Esophagus mucosa (tissue), 1 donor: ENCODE measurements at places on chromosomes 6 and 20. TPM values are rescaled to one million over a fixed set of nuclear protein-coding genes. Genes with fewer than 3 reads are reported as not detected.

DNA sequence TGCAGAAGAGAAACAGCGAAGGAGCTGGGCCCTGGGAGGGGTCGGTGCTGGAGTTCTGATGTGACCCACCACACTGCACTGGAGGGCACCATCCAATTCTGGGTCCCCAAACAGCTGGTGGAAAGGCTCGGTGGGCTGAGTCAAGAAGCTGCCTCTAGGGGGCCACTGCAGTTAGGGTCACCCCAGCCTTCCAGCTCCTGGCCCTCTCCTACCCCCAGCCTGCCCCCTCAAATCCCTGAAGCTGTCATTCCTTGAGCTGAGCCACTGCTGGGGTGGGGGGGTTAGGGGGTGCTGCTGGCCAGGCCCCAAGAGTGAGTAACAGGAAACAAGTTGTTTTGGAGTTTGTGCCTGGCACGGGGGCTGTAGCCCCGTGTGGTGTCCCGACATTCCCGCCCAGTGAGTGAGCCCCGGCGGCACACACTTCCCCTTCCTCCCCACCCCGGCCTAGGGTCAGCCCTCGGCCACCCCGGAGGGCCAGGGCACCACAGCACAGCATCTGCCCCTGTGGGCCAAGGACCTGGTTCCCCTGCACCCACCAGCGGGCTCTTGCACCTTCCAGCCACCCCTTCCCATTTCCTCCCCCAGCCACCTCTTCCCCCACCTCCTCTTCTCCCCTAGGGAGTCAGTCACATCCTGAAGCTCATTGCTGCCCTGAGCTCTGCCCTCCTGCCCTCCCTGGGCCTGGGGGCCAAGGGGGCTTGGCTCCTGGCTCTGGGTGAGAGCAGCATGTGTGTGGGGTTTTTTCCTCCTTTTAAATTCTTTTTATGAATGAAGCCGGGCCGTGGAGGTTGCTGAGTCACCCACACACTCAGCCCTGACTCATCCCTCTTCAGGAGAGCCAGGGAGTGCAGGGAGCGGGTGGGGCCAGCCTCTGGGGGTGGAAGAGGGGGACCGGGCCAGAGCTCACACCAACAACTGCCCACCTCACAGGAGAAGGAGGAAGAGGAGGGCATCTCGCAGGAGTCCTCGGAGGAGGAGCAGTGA lies 4.6 kb downstream of the SMIM29 start:
- ATAC-seq = peak; percentile 58

GRCh38 chr20:50317609-50318008 lies 127.0 kb downstream of the CEBPB start:
- ATAC-seq = no peak

- ATAC-seq = no peak
Measured at GRCh38 chr6:25547797-25548196, 104.2 kb upstream of the SCGN start.

Gene TRIM40
- not detected for total RNA-seq

GRCh38 chr20:52748285-52748932 lies 223.7 kb upstream of the TSHZ2 start:
- ATAC-seq = no peak

DNA sequence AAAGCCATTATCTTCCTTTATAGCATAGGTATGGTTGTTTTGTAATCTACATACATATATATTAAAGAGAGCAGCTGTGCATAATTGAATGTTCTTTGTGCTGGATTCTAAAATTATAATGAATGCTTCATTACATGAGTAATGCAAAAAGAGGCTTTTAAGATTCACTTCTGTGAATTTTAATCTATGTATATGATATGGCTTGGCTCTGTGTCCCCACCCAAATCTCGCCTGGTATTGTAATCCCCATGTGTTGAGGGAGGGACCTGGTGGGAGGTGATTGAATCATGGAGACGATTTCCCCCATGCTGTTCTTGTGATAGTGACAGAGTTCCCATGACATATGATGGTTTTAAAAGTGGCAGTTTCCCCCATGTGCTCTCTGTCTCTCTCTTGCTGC lies 255.4 kb downstream of the GRM1 start:
- ATAC-seq = no peak

GRCh38 chr20:1330075-1330830 lies 1.3 kb upstream of the SDCBP2 start:
- ATAC-seq = peak; percentile 80

GRCh38 chr6:88561034-88561953 lies 395.1 kb upstream of the CNR1 start:
- no peak for ATAC-seq

DNA sequence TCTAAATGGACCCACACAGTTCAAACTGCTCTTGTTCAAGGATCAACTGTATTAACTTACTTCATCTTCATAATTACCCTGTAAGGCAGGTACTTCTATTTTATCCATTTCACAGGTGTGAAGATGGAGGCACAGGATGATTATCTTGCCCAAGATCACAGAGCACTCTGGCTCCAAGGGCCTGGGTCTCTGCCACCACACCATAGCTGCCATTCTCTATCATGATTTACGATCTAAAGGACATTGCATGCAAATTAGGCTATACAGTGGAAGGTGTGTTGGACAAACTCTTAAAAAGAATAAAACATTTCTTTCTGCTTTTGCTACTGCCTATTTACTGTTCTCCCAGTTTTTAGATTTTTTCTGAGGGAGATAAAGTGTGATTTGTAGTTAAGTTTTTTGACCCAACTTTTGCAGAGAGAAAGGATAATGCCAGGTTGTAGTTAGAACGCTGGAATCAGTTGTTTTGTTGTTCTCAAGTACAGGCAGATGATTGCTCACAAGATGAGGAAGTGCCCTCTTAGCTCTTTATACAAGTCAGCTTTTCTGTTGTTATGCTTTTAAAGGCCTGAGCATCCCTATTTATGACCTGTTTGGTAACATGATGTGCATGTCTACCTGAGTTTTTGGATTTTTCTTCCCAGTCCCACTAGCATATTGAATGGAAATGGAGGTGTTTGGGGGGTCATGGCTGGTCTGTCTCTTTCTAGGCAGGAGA lies 247.9 kb downstream of the ZFAND3 start:
- no peak for ATAC-seq

Gene EXOC2
- total RNA-seq = 17.1 TPM

- ATAC-seq = no peak
Measured at GRCh38 chr6:39210450-39210849, 18.8 kb downstream of the KCNK5 start.

Gene DLK2
- total RNA-seq = 8.9 TPM

Gene KCNQ2
- not detected for total RNA-seq

- peak; percentile 37 for ATAC-seq
Measured at GRCh38 chr20:32062776-32063170, 10.7 kb downstream of the HCK start.

DNA sequence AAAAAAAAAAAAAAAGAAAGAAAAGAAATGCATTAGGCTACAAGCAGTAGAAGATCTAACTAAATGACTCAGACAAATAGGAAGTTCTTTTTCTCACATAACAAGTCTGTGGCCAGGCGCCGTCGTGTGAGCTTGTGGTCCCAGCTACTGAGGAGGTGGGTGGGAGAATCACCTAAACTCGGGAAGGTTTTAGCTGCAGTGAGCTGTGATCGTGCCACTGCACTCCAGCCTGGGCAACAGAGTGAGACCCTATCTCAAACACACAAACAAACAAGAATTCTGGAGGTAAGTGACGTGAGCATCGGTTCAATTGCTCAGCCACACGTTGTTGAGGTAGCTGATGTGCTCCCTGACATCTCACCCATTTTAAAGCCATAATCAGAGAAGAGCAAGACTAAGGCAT lies 37.9 kb upstream of the SLC23A2 start:
- no peak for ATAC-seq

Gene LAMA2
- total RNA-seq = 3.1 TPM

Gene PTPRT
- total RNA-seq = 0.08 TPM

DNA sequence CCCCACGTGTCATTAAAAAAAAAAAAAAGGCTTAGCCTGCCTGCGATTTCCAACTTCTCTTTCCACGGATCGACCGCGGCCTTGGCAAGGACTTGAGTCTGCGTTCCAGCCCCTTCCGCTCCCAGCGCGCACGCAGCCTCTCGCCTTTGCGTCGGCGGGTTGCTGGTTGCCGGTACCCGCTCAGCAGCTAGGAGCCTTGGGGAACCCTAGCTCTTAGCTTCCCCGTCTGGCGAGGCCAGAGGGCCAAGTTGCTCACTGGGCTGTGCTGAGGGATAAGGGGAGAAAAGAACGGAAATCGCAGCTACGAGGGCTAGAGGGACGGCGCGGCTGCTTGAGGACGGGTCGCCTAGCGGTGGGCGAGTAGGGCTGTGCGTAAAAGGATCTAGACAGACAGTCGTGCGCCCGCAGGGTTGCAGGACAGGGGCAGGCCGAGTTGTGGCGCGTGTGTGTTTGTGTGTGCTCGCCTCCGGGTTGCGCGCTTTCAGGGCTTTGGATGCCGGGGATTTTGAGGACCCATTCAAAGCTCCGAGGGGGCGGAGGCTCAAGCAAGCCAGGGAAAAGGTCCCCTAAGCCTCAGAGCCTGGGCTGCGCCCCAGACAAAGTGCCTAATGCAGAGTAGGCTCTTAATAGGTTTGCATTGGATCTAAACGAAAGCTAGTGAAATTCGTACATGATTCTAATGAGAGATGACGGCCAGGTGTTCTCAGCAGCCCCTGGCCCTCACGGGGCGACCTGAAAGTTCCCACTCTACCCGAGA lies 40.5 kb upstream of the OSTM1 start:
- peak; percentile 26 for ATAC-seq

DNA sequence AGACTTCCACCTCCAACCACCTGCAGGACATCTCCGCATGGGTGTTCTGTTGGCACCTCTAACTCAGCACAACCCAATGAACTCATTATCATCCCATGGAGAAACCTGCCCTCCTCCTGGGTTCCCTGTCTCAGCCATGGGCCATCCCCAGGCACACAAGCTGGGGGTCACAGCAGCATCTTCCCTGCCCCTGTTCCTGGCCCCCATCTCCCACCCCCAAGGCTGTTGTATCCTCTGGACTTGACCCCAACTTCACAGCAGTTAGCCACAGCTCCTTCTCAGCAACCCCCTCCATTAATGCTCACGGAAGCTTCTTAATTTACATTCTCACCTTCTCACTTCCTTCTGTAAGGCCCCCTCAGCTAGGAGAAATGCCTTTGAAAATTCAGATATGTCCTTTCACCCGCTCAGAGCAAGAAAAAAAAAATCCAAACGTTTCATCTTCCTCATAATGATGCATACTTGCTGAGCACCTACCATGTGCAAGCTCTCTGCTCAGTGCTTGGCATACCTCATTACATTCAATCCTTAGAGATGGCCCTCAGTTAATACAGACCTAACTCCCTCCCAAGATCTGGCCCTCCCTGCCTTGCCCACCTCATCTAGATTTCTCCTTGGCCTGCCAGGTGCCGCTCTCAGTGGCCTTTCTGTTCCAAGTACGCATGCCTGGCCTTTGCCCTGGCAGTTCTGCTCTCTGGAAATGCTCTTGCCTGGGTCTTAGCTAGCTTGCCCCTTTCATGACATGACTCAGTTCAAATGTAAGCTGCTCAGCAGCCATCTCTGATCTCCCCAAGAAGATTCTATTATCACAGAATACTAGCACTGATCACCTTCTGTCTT lies 2.5 kb upstream of the NELFCD start:
- no peak for ATAC-seq

DNA sequence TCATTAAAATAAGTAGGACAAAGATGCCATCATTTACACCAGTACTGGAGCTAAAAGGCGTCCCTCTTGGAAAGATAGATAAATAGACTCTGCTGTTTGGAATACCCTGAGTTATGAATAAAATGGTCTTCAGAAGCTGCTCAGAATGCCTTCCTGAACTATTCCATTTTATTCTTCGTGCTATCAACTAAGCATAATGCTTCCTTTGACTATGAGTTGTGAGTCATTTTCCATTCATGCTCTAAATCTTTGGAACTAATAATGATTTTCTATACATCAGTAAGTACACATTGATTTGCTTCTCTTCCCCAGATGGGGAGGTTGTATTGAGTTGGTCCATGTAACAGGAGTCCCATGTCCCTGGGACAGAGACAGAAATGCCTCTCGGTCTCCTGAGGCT lies 98.3 kb upstream of the PDE7B start:
- ATAC-seq = no peak

DNA sequence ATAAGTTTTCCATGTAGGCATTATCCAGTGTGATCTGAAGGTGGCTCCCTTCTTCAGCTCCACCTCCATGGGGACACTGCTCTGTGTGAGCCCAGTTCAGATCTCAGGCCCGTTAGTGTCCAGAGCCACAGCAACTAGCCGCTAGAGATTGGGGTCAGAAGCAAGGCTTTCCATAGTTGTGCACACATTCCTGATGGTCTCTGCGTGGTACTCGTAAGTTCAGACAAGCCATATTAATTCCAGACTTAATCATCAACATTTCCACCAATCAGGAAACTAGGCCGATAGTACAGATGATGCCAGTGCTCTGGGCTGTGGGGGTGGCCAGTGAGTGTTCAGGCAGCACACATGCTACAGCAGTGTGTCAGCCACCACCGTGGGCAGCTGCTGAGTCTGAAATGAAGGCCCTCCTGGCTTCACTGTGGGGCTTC lies 17.5 kb upstream of the SYNCRIP start:
- ATAC-seq = peak; percentile 91

- no peak for ATAC-seq
Measured at GRCh38 chr6:33947916-33948594, 144.3 kb upstream of the MLN start.

DNA sequence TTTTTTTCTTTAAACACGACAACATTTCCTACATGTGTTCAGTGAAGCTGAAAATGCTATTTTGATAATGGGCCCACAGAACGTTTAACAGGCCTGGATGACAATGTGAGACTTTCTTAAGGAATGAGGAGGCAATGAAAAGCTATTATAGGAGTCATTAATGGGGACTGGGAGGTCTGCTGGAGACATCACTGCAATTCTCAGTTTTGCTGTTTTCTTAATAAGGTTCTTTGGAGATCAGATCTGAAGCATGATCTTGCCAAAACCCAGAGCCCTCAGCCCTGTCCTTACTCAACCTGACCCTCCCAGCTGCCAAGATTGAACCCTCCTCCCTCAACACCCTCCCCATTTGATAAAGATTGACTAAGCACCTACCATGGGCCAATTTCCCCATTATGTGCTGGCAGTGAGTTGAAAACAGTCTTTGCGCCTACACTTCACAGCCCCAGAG lies 353.1 kb downstream of the MAFB start:
- no peak for ATAC-seq

DNA sequence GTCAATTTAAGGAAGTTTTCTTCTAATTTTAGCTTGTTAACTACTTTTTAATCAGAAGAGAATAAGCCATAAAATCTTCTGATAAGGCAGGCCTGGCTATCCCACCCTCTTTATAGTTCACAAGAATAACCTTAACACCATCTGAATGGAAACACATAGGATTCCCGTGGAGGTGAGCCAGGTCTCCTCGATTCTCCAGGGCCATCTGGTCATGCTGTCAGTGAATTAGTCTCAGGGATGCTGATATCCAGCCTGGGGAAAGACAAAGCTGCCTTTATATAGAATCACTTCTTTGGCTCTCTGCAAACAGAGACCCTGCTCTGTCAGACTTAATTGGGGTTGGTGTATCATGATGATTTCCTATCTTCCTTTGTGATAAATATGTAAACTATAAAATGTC lies 30.1 kb upstream of the TAGAP start:
- no peak for ATAC-seq

Gene SIRPB1
- 3.5 TPM for total RNA-seq

- peak; percentile 87 for ATAC-seq
Measured at GRCh38 chr6:161057103-161058091, 65.8 kb downstream of the MAP3K4 start.

GRCh38 chr20:45819466-45819865 lies 7.0 kb downstream of the UBE2C start:
- no peak for ATAC-seq
